ENCODE measurements at places on chromosomes 12 and 14.
A peak's percentile ranks its signal among the peaks of the same experiment; 100 is the strongest.

DNA sequence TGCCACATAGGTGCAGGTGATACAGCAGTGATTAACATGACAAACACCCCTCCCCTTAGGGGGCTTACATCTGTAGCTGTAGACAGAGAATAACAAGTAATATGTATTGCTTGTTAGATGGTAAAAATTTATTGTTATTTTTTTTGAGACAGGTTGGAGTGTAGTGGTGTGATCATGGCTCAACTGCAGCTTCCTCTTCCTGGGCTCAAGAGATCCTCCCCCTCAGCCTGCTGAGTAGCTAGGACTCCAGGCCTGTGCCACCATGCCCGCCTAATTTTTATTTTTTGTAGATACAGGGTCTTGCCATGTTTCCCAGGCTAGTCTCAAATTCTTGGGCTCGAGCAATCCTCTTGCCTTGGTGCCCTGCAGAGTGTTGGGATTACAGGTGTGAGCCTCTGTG lies 19.8 kb downstream of the DIP2B start:
- no peak for DNase-seq

- no peak for DNase-seq
Measured at GRCh38 chr12:127416796-127417195, 850.2 kb upstream of the TMEM132C start.

GRCh38 chr14:76867516-76868453 lies 41.6 kb downstream of the LRRC74A start:
- DNase-seq, result no peak

- DNase-seq, result no peak
Measured at GRCh38 chr14:68747393-68747792, 45.5 kb downstream of the ZFP36L1 start.

- DNase-seq, result no peak
Measured at GRCh38 chr14:56195223-56195622, 77.0 kb downstream of the PELI2 start.

DNA sequence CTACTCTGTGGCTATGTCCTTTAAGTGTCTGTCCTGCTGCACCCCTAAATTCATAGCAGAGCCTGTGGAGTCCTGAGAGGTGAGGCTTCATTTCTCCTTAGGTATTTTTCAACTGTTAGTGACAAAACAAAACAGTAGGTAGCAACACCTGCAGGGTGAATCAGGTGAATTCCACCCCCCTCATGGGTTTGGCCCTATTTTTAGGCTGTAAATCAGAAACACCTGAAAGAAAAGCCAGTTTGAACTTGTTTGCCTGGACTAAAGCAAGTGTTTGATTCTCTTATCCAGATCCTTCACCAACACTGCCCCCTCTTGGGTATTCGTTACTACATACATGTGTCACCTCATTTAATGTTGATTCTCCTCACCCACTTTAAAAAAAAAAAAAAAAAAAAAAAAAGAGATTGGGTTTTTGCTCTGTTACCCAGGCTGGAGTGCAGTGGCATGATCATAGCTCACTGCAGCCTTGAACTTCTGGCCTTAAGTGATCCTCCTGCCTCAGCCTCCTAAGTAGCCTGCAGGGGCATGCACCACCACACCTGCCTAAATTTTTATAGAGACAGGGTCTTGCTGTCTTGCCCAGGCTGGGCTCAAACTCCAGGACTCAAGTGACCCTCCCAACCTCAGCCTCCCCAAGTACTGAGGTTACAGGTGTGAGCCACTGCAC lies 10.3 kb downstream of the TBPL2 start:
- peak; percentile 63 for DNase-seq

DNA sequence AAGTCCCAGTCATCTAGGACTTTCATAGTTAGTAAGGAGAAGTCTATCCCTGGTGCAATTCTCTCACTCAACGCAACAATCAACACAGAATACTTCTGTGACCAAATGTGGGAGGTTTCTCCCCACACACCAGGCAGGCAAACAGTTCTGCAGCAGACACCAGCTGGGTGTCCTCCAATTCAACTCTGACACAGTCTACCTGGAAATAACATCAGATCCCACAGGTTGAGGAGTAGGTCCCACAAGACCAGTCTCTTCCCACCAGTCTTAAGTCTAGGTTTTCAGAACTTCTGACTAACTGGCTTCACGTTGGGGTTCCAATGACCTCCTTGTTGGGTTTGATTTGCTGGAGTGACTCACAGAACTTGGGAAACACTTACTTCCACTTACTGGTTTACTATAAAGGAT lies 14.8 kb downstream of the ACOT6 start:
- DNase-seq, result no peak

DNA sequence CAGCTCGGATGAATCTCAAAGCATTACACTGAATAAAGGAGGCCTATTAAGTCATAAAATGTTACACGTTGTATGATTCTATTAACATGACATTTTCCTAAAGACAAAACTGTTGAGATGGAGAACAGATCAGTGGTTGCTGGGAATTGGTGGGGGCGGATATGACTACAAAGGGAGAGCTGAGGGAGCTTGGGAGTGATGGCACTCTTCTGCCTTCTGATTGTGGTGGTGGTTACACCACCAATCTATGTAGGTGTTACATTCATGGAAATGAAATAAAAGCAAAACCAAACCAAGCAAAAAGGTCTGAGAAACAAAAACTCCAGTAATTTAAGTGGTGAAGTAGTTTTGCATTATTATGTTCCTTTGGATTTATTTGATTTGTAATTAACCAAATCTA lies 16.4 kb upstream of the EVL start:
- DNase-seq, result no peak

- DNase-seq, result no peak
Measured at GRCh38 chr12:80849337-80849736, 88.4 kb downstream of the LIN7A start.

- DNase-seq, result no peak
Measured at GRCh38 chr12:124627956-124628355, 60.5 kb upstream of the NCOR2 start.

GRCh38 chr12:77251799-77252198 lies 186.4 kb upstream of the E2F7 start:
- DNase-seq, result no peak

DNA sequence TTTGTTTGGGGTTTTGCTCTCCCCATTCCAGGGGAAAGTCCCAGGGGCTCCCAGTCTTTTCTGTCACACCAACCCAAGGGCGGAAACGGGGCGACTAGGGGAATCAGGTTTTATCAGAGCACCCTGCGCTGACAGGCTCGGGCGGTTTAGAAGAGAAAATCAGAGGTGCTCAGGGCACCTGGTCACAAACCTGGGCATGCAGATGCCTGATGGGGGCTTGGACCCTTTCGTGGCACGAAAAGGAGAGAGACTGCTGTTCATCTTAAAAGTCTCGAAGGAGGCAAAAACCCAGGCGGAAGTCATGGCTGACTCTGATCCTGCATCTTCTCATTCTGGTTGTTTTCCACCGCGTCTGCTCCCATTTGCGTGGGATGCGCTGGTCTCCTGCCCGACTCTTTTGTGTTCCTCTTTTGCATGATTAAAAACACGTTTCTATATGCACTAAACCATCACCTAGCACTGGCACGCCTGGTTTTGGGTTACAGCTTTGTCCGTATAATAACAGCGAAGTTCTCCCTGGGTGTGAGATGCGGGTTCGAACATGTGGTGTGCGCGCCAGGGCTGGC lies 13.2 kb downstream of the OTX2 start:
- no peak for DNase-seq

- no peak for DNase-seq
Measured at GRCh38 chr12:74579981-74580380, 42.3 kb downstream of the ATXN7L3B start.

DNA sequence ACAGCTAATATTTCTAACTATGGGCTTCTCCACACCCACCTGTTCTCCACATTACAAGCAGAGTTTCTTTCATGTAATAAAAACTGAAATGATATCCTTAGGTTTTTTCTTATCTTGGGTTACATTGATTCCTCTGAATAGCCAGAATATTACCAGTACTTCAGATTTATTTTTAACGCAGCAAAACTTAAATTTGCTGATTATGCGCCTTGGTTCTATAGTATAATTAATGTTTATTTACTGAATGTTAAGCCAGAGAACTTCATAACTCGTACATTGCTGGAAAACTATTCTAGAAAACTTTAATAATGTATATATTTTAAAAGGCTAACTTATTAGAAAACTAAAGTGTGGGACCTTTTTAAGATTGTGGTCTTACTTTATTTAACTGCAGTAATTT lies 577.2 kb downstream of the PRKD1 start:
- DNase-seq, result no peak

DNA sequence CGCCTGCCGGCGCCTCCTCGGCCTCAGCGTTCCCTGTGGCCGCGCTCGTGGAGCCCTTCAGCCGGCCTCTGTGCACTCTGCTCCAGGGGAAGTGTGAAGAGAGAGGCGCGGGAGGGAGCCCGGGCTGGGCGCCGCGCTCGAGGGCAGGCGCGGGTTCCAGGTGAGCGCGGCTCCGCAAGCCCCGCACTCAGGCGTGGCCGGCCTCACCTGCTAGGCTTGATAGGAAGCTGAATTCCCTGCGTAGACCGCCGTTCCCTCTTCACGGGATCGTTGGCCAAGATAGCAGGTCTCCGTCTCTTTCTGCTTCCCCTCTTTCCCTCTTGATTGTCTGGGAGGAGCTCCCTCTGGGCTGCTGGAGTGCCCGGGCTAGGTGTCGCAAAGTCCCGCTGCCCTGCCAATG lies 89.7 kb downstream of the ASCL4 start:
- no peak for DNase-seq

DNA sequence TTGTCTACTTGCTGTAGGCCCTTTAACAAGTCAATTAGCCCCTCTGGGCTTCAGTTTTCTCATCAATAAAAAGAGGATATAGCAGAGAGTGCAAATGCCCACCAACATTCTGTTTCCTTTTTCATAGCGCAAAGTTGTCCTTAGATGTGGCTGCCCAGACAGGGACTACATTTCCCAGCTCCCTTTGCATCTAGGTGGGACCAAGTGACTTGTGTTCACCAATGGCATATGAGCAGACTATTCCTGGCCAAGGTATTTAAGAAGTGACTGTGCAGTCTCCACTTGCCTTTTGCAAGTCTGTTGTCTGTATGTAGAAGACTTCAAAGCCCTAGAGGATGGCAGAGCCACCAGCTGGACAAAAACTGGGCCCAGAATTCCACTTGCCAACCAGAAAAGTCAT lies 59.7 kb downstream of the DAO start:
- DNase-seq, result no peak

GRCh38 chr14:98909251-98909944 lies 362.6 kb downstream of the BCL11B start:
- no peak for DNase-seq

GRCh38 chr14:93824518-93825234 lies 36.4 kb upstream of the PRIMA1 start:
- DNase-seq, result no peak

DNA sequence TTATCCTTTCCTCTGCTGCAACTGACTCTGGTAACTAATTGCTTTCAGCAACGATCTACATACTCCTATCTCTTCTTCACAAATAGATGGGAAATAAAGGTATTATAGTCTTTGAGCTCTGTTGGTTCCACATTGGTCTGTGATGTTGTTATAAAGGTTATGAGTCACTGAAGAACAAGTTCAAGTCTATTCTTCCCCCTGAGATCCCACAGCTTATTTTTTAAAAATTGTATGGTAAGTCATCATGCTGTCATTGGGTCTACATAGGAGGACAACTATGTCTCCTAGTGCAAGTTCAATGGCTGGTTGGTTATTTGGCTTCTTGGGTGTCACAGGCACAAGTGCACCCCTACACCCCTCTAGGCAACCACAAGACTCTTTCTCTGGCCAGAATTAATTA lies 49.6 kb upstream of the PTCSC3 start:
- no peak for DNase-seq

- no peak for DNase-seq
Measured at GRCh38 chr12:106957583-106957982, 1.9 kb downstream of the TMEM263 start.

- no peak for DNase-seq
Measured at GRCh38 chr14:86299994-86300393, 770.0 kb downstream of the FLRT2 start.

GRCh38 chr12:125533434-125534029 lies 468.3 kb downstream of the AACS start:
- no peak for DNase-seq

DNA sequence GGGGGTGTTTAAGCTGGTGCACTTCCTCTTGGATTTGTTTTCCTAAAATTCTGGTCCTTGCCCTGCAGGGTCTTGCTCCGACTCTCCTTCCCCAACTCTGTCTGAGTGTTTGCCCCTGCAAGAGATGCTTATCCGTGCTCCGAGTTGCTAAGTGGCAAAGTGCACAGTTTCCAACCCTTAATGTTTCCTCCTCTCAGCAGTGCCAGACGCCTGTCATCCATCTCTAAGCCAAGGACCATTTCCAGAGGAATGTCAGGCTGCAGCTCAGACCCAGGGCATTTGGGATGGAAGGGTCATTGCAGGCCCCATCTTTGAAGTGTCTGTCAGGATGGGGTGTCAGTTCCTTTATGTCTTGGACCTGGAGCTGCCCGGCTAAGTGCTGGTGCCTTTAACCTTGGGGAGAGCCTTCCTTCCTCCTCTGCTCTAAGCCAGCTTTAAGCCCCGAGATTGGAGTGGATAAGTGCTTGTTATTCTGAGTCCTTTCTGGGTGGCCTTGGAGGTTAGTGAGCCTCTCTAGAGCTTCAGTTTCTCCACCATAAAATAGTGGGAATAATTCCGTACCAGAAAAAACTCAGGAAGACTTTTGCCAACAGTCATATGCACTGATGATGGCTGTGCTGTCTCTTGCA lies 15.0 kb downstream of the WNT5B start:
- no peak for DNase-seq

DNA sequence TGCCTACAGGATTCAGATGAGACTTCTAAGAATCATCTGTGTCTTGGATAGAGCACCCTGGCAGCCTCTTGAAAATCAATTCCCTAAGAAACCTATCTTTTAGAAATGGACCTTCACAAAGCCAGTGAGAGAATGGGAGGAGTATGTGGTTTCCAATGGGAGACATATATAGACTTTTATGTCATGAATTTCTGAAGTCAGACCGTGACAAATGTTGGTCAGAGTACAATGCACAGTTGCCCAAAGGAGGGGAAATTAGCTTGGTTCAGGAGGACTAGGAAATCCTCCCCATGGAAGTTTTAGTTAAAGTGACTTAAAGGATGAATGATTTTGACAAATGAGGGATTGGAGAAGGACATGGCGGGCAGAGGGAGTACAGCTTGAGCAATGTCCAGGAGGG lies 194.4 kb downstream of the DAD1 start:
- DNase-seq, result no peak

GRCh38 chr12:68294251-68294650 lies 37.9 kb downstream of the MDM1 start:
- DNase-seq, result no peak
